ENCODE measurements at places on chromosomes 7 and 10. TPM values are rescaled to one million over a fixed set of nuclear protein-coding genes. Genes with fewer than 3 reads are reported as not detected.

GRCh38 chr10:96708456-96708855 is 11.9 kb downstream of the PIK3AP1 start:
- H3K4me3 ChIP-seq, result no peak overlapping the region
- peak overlapping the region; percentile 37 for H3K27ac ChIP-seq
- peaks cover 7% of the 10 kb centered on the region for H3K4me1 ChIP-seq

DNA sequence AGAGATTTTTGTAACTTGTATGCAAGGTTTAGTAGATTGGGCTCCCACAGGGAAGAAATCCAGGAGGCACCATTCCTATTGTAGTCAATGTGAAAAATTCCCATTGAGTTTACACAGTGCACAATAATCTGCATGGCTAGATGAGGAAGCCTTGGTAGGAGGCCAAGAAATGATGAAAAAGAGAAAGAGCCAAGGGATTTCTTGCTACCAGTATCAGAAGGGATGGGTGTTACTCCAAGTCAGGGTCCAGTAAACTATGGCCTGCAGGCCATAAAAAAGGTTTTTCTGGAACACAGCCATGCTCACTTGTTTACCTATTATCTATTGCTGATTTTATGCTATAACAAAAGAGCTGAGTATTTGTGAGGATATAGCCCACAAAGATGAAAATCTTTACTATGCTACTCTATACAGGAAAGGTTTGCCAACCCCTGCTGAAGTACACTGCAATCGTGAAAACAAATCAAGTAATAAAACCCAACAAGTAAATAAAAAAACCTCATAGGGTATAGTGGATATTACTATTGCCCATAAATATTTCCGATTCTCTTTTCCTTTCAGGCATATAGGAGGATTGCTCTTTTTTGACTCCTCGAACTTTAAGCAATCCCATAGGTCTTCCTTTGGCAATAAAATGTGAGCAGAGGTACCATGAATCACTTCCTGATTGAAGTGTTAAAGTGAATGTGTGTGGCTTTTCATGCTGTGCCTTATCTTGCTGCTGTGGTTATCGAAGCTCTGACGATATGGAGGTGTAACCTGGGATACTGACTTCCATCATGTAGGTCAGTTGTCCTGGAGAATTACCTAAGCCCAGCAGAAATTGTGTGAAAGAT is 256.3 kb upstream of the MAGI2 start:
- H3K27ac ChIP-seq, result no peak overlapping the region
- no peak for DNase-seq
- H3K4me1 ChIP-seq, result no peaks in the 10 kb centered on the region
- H3K27me3 ChIP-seq, result no peaks in the 10 kb centered on the region
- H3K36me3 ChIP-seq, result no peaks in the 10 kb centered on the region

DNA sequence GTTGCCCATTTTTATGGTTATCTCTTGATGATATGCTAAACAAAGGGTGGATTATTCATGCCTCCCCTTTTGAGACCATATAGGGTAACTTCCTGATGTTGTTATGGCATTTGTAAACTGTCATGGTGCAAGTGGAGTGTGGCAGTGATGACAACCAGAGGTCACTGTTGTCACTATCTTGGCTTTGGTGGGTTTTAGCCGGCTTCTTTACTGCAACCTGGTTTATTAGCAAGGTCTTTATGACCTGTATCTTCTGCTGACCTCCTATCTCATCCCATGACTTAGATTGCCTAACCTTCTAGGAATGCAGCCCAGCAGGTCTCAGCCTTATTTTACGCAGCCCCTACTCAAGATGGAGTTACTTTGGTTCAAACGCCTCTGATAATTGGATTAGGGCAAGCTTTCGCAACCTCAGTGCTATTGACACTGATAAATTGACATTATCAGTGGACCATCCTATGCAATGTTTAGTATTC is 36.9 kb downstream of the BAG3 start:
- H3K36me3 ChIP-seq, result no peaks in the 10 kb centered on the region
- H3K4me1 ChIP-seq, result no peaks in the 10 kb centered on the region
- no peak for DNase-seq
- no peak overlapping the region for H3K27ac ChIP-seq

- H3K36me3 ChIP-seq, result no peaks in the 10 kb centered on the region
- DNase-seq, result no peak
- H3K4me3 ChIP-seq, result no peak overlapping the region
- H3K27ac ChIP-seq, result no peak overlapping the region
- H3K27me3 ChIP-seq, result no peaks in the 10 kb centered on the region
These were observed 382.2 kb upstream of the NRP1 start for GRCh38 chr10:33716501-33717267.

TAS2R41 gene
- total RNA-seq, result not detected

DOCK1 gene
- total RNA-seq, result 44.8 TPM

DNA sequence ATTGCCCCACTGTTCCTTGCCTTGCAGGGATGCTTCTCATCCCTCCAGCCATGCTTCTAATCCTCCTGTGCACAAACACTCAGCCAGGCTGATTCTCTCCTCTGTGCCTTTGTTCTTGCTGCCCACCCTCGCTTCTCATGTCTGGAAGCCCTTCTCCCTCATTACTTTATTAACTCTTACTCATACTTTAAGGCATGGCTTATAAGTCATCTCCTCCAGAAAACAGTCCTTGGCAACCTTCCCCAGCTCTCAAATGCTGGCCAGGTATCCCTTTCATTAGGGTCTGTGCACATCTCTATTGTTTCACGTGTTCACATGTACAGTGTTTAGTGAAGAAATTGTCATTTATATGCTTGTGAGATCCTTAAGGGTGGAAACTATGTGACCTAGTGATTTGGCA is 62.9 kb downstream of the ITGB8 start:
- no peak for DNase-seq
- H3K4me3 ChIP-seq, result no peak overlapping the region
- no peaks in the 10 kb centered on the region for H3K27me3 ChIP-seq
- no peaks in the 10 kb centered on the region for H3K4me1 ChIP-seq

DNA sequence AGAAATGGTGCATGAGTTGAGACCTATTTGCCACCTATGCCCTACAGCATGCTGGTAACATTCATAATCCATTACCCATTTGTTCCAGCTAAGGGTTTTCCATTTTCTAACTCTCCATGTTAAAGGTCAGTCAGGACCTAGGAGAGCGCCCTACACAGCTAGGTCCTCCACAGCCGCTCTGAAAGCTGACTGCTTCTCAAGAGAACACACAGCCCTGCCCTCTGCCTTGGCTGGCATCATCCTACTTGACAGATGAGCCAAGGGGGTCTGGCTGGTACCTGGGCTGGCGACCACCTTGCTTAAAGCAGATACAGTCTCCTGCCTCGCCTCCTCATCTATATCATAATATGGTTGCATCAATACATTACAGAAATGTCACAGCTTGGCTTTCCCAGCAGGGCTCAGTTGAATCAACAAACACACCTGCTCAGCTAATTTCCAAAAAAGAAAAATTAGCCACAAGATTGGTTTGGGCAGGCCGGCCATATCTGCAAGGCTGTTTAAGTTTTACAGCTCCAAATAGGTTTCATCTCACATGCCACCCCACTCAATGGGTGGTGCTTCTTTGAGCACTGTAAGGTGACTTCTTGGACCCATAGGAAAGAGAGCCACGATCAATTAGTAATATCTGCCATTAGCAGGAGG is 17.3 kb downstream of the TLL2 start:
- DNase-seq, result no peak
- H3K4me3 ChIP-seq, result no peak overlapping the region
- no peaks in the 10 kb centered on the region for H3K27me3 ChIP-seq
- H3K36me3 ChIP-seq, result no peaks in the 10 kb centered on the region

DNA sequence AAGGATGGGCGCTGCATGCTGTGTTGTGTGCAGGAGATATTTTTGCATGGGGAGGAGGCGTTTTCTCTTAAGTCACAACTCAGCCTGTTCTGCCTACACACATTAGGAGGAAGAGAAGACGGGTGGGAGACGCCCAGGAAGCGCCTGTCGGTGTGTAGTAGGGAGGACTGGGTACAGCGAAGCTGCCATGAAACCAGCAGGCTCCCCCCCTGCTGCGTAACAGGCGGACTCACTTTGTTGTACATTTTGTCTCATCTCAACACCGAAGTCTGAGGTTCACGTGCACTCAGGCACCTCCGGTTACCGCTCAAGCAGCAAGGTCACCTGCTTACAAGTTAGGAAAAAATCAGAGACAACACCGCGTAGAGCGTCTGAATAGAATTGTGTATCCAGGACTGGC is 56.3 kb downstream of the CRTAC1 start:
- H3K27me3 ChIP-seq, result peaks cover 26% of the 10 kb centered on the region
- no peak overlapping the region for H3K27ac ChIP-seq
- H3K4me1 ChIP-seq, result no peaks in the 10 kb centered on the region

ASB15 gene
- not detected for total RNA-seq

GRCh38 chr7:85111761-85112160 is 75.1 kb downstream of the SEMA3D start:
- no peak for DNase-seq
- H3K4me3 ChIP-seq, result no peak overlapping the region
- no peaks in the 10 kb centered on the region for H3K4me1 ChIP-seq
- no peak overlapping the region for H3K27ac ChIP-seq
- H3K27me3 ChIP-seq, result no peaks in the 10 kb centered on the region

- no peaks in the 10 kb centered on the region for H3K36me3 ChIP-seq
- H3K27me3 ChIP-seq, result peaks cover 3% of the 10 kb centered on the region
- H3K4me1 ChIP-seq, result no peaks in the 10 kb centered on the region
- no peak overlapping the region for H3K4me3 ChIP-seq
- H3K27ac ChIP-seq, result no peak overlapping the region
These were observed 79.4 kb upstream of the PRKCQ start for GRCh38 chr10:6659451-6659850.

GRCh38 chr7:141660259-141660658 is 41.7 kb downstream of the DENND11 start:
- DNase-seq, result no peak
- no peak overlapping the region for H3K4me3 ChIP-seq
- H3K27ac ChIP-seq, result no peak overlapping the region
- H3K4me1 ChIP-seq, result peaks cover 14% of the 10 kb centered on the region

- no peak for DNase-seq
- H3K27ac ChIP-seq, result no peak overlapping the region
- H3K4me1 ChIP-seq, result no peaks in the 10 kb centered on the region
- H3K27me3 ChIP-seq, result no peaks in the 10 kb centered on the region
These were observed 712.2 kb upstream of the GALNT17 start for GRCh38 chr7:70419526-70420380.

DNA sequence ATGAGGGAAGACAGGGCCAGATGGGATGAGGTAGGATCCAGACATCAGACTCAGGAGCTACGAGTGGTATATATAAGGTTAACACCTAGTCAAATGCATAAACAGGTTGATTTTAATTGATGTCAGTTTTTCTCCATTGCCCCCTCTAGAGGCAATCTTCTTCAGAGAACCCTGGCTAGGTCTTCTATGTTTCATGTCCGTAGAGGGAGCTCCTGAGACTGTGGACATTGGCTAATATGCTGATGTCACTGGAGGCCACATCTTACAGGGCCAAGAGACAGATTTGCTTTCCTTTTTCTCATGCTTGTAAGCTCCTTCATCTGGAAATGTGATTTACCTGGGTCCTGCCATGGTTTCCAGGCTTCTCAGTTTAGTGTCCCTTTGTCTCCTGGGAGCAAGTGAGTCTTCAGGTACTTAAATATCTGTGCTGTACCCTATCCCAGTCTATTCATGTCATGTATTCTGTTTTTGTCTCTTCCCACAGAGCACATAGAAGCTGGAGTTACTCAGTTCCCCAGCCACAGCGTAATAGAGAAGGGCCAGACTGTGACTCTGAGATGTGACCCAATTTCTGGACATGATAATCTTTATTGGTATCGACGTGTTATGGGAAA is 161.6 kb upstream of the PRSS1 start:
- DNase-seq, result no peak
- no peak overlapping the region for H3K4me3 ChIP-seq
- H3K4me1 ChIP-seq, result no peaks in the 10 kb centered on the region

Data from lower lobe of right lung (tissue), 2 donors.